NCI-H1092 treated with DMSO at 0.1 percent for 48 hours (cell line): ENCODE measurements at places on chromosomes 1 and 21.

- DNase-seq, result no peak
These were observed 7.2 kb downstream of the HLCS start for GRCh38 chr21:36959020-36959835.

- DNase-seq, result peak; percentile 67
These were observed 659 bp downstream of the AGO1 start for GRCh38 chr1:35883635-35884101.

GRCh38 chr21:45378258-45378966, 26.6 kb upstream of the COL18A1 start:
- DNase-seq, result no peak

DNA sequence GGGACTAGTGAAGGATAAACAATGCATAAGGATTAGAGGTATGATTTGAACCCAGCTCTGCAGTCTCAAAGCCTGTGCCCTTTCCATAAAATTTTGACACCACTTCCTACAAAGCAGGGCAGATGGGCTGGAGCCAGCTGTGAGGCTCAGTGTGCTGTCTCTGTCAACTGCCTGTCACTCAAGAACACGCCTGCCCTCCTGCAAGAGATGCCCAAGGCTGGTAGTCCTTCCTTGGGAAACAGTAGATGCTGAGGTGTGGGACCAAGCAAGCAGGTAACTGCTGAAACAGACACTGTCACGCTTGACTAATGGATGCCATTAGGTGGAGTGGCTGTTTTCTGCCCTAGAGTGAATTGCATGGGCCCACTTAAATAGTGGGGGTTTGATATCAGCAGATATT, 402.0 kb downstream of the PTPRU start:
- DNase-seq, result no peak

DNA sequence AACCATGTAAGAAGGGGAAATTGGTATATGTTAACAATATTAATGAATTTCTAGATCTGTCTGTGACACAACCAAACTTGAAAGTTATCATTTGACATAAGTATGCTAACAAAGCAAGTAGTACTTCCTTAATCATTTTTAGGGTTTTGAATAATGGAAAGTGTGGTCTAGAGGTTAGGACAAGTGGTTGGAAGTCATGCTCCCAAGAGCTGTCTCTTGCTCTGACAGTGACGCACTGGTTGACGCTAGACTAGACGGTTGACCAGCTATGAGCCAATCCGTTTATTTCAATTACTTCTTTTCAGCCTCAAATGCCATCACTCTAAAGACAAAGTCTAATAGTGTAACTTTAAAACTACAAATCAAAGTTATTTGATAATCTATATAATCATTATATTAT, 20.7 kb upstream of the RGS1 start:
- no peak for DNase-seq

GRCh38 chr21:42232176-42232825, 13.4 kb downstream of the ABCG1 start:
- peak; percentile 37 for DNase-seq

DNA sequence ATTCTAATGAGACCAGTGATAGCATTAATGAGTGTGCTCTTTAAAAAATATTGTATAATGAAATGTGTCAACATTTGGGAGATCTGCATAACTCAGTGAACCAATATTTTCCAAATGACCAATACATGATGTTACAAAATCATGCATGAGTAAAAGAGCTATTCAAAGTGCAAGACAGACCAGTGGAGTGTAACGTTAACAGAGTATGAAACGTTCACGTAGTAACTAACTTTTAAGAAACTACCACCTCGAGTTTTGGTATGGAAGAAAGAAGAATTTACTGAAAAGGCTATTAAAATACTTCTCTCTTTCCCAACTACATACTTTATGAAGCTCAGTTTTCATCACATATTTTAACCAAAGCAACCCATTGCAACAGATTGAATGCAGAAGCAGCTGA, 9.6 kb upstream of the SLC6A9 start:
- no peak for DNase-seq

GRCh38 chr1:232046451-232047306, 420.1 kb downstream of the DISC1 start:
- no peak for DNase-seq

GRCh38 chr1:51378871-51379270, 48.5 kb upstream of the TTC39A start:
- no peak for DNase-seq

DNA sequence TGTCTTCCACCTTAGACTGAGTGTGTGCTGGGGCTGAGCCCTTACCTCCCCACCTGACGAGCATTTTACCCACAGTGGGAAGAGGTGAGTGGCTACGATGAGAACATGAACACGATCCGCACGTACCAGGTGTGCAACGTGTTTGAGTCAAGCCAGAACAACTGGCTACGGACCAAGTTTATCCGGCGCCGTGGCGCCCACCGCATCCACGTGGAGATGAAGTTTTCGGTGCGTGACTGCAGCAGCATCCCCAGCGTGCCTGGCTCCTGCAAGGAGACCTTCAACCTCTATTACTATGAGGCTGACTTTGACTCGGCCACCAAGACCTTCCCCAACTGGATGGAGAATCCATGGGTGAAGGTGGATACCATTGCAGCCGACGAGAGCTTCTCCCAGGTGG, 73.7 kb downstream of the EPHB2 start:
- DNase-seq, result no peak

DNA sequence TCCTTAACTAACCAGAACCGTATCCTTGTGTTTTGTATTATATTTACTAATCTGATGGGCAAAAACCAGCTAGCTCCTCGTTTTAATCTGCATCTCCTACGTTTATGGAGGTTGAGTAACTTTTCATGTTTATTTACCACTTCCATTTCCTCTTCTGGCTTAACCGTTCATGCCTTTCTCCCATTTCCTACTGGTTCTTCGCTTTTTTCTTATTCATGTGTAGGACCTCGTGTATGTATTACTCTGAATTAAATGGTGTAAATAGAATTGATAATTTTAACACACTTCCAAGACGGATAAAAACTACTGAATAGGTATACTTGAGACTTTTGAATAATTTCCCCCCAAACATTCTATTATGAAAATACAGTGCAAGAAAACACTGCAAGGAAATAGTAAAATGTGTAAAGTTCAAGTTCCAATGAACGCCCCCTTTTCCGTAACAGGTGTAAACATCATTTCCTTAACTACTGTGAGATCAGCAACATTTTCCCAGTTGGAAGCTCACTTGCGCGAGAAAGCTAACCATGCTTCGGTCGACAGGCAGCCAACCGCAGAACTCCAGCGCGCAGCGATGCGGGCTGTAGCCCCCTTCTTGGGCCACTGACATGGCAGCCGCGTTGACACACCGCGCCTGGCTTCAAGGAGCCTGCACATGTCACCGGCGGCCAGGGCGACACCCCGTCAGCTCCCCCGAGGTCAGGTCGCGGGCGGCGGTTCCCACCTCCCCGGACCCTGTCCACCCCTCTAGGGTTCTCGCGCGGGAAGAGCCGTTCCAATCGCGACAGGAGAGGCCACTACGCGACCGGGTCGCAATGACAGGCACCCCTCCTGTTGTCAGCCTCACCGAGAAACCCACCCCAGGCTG, 816 bp downstream of the EDEM3 start:
- DNase-seq, result peak; percentile 75

GRCh38 chr1:3543076-3544039, 68.0 kb downstream of the MEGF6 start:
- DNase-seq, result no peak

DNA sequence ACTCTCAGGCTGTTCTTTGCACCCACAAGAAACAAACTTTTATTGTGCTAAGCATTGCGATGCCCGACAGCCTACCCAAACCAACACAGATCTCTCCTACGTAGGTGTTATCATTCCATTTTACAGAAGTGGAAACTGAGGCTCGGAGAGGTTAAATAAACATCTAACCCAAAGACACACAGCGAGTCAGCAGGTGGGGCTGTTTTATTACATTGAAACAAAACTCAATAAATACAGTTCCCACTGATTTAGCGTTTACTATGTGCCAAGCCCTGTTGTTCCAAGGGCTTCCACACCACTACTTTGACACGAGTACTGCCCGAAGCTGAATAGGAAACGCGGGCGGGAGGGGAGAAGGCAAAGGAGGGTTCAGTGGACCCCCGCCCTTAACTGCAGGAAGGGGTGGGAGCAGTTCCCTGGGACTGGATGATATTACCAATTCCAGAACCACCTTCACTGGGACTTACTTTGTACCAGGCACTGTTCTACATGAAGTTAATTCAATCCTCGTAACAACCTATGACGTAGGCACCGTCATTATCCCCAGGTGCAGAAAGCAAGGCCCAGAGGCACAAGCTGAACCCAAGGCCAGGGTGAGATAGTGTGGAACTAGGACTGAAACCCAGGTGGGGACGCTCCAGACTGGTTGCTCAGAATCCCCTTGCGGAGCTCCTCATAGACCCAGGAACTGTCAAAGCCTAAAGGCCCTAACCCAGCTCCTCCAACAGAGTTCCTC, 19.3 kb upstream of the ALDH4A1 start:
- DNase-seq, result no peak

- DNase-seq, result no peak
These were observed 20.8 kb downstream of the CNST start for GRCh38 chr1:246587032-246587431.

- no peak for DNase-seq
These were observed 5.1 kb downstream of the CLCNKA start for GRCh38 chr1:16026723-16027484.

DNA sequence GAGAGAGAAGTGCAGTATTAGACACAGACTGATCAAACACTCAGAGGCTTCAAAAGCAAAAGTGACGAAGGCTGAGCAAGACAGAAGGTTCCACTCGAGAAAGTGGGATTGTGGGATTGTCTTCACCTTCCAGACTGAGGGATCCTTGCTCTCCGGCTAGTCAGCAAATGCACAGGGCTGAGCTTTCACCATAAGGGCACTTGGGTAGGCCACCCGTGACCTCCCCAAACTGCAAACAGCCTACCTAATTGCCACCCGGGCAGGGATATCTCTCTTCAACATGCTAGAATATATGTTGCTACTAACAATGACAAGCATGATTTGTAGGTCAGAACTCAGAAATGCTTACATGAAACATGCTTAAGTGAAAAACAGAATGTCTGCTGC, 35.3 kb upstream of the RIPK4 start:
- no peak for DNase-seq

- DNase-seq, result no peak
These were observed 1.1 kb upstream of the PRDM16 start for GRCh38 chr1:3067671-3068563.

DNA sequence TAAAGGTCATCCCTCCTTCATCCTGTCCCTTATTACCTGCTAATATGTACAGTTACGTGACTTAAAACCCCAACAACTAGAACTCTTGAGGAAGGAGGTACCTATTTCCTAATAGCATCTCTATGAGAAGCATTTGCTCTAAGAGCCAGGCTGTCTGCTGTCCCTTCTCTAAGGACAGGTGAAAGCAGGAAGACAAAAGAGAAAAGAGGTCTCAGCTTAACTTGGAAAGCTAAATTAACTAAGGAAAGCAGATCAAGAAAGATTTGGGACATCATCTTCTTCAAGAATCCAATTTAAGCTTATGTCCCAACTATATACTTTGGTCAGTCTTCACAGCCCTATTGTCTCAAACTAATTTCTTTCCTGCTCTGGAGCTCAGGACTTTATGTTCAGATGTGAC, 2.9 kb downstream of the EGLN1 start:
- no peak for DNase-seq

GRCh38 chr1:219413536-219413935, 199.4 kb downstream of the ZC3H11B start:
- DNase-seq, result peak; percentile 70

DNA sequence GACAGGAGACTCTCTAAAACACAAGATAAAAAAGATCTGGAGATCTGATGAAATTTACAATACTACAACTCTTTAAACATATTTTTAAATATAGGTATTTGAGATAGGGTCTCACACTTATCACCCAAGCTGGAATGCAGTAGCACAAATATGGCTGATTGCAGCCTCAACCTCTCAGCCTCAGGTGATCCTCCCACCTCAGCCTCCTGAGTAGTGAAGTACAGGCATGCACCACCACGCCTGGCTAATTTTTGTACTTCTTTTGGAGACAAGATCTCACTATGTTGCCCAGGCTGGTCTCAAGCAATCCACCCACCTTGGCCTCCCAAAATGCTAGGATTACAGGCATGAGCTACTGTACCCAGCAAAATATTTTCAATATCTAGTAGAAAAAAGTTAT, 170.0 kb upstream of the NR5A2 start:
- DNase-seq, result no peak

GRCh38 chr1:10033359-10033845, 644 bp downstream of the UBE4B start:
- peak; percentile 67 for DNase-seq

DNA sequence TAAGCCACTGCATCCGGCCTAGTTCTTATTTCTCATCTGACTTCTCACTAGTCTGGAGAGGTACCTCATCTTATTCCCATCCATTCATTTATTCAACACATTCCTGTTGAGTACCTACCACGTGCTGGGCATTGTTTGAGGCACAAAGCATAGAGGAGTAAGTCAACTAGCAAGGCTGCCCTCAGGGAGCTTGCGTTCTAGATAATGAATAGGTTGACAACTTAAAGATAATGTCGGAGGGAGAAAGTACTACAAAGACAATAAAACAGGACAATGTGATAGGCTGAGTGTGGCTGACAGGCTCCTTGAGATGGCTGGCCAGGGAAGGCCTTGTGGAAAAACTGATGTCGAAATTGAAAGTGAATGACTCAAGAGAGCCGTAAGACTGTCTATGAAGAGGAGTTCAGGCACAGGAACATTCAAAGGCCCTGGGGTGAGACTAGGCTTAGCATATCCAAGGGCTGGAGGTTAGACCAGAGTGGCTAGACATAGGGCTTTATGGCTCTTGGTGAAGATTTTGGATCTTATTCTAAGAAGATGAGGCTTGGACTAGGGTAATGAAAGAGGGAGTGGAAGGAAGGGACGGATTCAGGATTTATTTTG, 18.3 kb downstream of the SPATA21 start:
- peak; percentile 7 for DNase-seq

DNA sequence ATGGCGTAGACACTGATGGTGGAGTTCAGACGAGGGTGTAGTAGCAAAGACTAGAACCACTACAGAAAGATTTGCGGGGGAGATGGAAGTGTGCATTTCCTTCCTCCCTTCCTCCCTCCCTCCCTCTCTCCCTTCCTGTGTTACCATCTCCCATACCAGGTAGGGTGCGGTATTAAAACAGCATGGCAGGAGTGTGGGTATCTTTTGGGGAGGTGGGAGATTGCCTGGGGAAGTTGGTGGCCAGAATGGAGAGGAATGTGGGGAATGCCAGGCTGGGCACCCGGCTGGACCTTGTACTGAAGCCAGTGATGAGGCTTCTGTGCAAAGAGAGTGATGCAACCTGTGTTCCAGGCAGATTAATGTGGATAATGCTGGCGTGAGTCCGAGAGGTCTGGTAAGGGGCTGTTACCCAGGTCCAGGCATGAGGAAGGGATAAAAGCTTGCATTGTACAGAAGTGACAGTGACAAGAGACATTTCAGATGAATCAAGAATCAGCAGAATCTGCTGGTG, 30.3 kb upstream of the PPP2R5A start:
- DNase-seq, result no peak

DNA sequence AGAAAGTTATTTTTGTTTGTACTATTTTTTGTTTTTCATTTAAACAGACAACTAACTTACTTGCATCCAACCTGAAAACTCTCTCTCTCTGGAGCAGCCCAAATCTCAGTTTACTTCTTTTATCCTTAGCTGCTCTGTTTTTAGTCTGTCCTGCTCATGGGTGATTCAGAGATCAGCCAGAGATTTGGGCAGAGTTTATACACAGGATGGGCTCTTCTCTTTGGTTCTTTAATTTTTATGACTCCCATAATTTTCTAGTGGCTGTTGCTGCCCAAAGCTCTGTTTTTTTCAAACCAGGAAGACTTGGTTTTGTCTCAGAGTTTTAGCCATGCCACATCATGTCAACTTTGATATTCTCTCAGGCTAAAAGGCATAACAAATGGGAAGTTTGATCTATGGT, 86.8 kb upstream of the CD55 start:
- no peak for DNase-seq
